Stimulated activated naive B cell treated with anti-CD40 and anti-IgM and Interleukin-4, amounts not matched to agents 10 μg/mL and 1 μg/mL and 100 μg/mL, for 72 hours (primary cell): ENCODE measurements at places on chromosomes 5 and 9.

DNA sequence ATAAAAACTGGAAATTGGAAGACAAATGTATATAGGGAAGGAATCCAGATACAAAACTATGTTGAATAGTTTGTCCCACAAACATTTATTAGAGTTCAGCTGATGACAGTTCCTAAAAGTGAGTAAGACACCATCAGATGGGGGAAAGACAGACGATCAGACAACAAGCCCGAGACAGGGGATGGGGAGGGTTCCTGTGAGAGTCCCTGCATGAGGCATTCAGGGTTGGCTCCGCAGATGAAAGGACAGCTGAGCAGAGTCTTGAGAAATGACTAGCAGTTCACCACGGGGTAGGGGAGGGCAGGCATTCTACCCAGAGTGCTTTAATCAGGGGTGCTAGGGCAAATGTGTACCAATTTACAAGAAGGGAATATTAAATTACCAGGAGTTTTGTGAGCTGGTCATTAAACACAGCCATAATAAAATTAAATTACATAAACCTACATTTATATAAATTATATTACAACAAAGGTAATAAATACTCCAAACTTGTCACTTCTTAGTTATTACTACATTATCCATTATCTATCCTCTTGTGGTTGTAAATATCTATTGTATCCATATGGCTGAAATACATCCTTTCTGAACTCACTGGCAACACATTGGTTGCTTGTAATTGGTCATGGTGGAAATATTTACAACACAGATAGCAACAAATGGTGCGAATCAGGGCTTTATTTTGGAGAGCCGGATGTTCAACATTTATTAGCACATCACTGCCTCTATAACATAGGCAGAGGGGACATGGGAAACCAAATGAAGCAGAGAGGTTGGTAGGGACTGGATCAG is 27.8 kb downstream of the TNFSF15 start:
- no peaks in the 10 kb centered on the region for H3K36me3 ChIP-seq
- H3K4me1 ChIP-seq: peaks cover 47% of the 10 kb centered on the region
- DNase-seq: no peak
- no peak overlapping the region for H3K4me3 ChIP-seq
- peaks cover 47% of the 10 kb centered on the region for H3K27me3 ChIP-seq

DNA sequence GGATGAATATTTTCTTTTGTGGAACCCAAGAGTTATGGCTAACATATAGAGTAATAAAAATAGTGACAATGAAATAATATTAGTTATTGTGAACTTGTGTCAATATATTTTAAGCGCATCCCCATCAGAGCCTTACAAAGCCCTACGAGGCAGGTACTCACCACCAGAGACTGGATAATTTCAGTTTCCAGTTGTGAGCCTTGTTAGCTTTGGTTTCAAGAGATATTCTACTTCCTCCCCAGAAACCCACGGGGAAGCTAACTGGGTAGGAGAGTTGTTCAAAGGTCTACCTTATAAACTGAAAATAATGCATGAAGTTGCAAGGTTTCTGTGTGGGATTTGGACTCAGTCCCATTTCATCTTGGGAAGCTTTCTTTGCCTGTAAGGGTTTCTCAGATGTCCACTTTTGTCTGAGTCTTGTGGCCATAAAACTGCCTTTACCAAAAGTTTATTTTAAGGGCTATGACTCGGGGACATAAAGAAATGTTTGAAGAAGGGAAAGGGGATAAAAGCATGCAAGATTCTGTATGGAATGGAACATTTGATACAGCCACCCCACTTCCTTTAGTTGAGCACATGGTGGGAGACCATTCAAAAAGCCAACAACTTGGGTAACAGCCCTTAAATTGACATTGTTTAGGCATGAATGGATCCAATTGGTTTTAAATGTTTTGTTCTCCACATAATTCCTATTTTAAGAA is 57.4 kb upstream of the ANKRD55 start:
- H3K4me3 ChIP-seq: no peak overlapping the region
- no peaks in the 10 kb centered on the region for H3K27me3 ChIP-seq
- H3K4me1 ChIP-seq: peaks cover 7% of the 10 kb centered on the region
- H3K36me3 ChIP-seq: no peaks in the 10 kb centered on the region
- no peak overlapping the region for H3K27ac ChIP-seq
- no peak for DNase-seq

- peaks cover 6% of the 10 kb centered on the region for H3K4me1 ChIP-seq
- no peak overlapping the region for H3K27ac ChIP-seq
- peaks cover 58% of the 10 kb centered on the region for H3K27me3 ChIP-seq
Observed at GRCh38 chr5:136194576-136194975, 1.6 kb upstream of the SMIM32 start.

DNA sequence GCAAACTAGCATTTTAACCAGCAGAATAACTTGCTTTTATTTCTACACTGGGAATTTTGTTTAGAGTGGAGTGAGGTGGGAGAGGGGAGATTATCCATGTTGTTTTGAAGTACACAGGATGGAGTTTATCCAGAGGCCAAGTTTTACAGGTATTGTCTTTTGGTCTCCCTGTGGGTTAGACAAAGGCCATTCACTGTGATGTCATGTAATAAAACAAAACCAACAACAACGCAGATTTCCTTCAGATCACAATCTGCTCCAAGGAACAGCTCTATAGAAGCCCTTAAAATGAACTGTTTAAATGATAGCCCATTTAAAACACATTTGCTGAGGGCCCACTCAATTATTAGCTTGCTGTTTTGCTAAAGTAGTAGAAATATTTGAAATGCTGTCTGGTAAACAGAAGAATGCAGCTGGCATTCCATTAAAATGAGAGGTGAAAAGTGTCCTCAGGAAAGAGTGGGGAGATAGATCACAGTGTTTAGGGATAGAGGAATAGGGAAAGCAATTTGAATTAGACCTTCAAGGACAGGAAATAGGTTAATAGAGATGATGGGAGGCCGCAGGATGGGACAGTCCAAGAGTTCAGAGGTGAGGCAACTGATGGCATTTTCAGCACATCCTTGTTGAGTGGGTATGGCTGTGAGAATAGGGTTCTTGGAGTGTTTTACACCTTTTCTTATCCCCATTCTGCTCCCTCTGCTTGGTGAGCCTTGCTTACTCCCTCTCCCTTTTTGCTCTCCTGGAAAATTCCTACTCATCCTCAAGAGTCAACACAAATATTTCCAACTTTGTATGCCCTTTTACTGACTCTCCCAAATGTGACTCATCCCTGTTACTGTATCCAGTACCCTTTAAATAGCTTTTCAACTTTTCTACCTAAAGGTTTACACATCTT is 140.1 kb upstream of the NR3C1 start:
- H3K4me3 ChIP-seq: no peak overlapping the region
- no peak overlapping the region for H3K27ac ChIP-seq
- H3K4me1 ChIP-seq: no peaks in the 10 kb centered on the region
- H3K27me3 ChIP-seq: no peaks in the 10 kb centered on the region
- DNase-seq: no peak

DNA sequence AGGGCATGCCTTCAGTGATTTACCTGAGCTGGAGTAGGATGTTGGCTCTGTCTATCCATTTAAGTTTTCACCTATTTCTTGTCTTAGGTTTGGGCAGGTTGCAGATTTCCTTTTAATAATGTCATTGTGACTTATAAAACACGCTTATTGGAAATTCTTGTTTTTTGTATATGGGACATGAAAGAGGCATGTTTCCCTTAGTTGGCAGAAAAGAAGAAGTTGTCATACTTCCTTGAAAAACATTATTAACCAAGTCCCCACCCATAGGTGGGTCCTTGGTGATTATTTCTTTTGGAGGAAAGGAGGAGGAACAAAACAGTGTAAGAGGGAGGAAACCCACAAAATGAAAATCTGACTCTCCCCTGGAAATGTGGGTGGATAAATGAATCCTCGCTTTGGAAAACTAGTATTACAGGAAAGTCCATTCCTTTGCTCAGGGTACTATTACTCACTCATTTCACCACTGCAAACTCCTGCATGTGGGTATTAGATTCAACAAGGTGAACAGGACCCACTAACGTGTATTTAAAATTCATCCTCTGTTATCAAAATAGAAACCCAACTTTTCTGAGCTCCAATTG is 9.3 kb downstream of the CER1 start:
- peaks cover 46% of the 10 kb centered on the region for H3K27me3 ChIP-seq
- H3K36me3 ChIP-seq: peaks cover 3% of the 10 kb centered on the region
- no peak overlapping the region for H3K4me3 ChIP-seq
- H3K4me1 ChIP-seq: peaks cover 5% of the 10 kb centered on the region
- no peak for DNase-seq

- DNase-seq: no peak
- no peaks in the 10 kb centered on the region for H3K27me3 ChIP-seq
- no peaks in the 10 kb centered on the region for H3K36me3 ChIP-seq
- H3K27ac ChIP-seq: no peak overlapping the region
- no peak overlapping the region for H3K4me3 ChIP-seq
Observed at GRCh38 chr9:6631207-6631512, 14.4 kb downstream of the GLDC start.

DNA sequence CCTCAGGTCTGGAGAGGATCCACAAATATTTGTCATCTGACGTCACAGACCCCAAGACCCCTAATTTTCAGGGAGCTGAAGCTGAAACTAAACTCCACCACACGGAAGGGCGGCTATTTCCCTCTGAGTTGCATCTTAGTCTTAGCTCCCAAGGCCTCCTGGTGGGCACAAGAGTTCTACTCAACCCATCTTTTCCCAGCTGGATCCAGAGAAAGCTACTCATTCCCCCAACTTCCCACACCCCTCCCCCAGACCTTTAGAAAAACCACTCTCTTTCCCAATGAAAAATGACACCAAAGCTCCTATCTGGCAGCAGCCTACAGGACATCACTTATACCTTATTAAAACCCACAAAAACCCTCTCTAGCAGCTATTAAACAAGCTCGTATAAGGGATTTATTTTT is 67.1 kb upstream of the SLC1A1 start:
- H3K4me1 ChIP-seq: peaks cover 4% of the 10 kb centered on the region
- no peak overlapping the region for H3K27ac ChIP-seq
- H3K27me3 ChIP-seq: peaks cover 26% of the 10 kb centered on the region
- no peaks in the 10 kb centered on the region for H3K36me3 ChIP-seq
- no peak overlapping the region for H3K4me3 ChIP-seq

- peaks cover 5% of the 10 kb centered on the region for H3K4me1 ChIP-seq
- H3K27me3 ChIP-seq: no peaks in the 10 kb centered on the region
- no peak for DNase-seq
- no peak overlapping the region for H3K4me3 ChIP-seq
Observed at GRCh38 chr9:128921881-128922763, 1.3 kb downstream of the PHYHD1 start.

- H3K4me3 ChIP-seq: no peak overlapping the region
- peaks cover 19% of the 10 kb centered on the region for H3K27me3 ChIP-seq
- H3K27ac ChIP-seq: no peak overlapping the region
- no peak for DNase-seq
- no peaks in the 10 kb centered on the region for H3K36me3 ChIP-seq
- no peaks in the 10 kb centered on the region for H3K4me1 ChIP-seq
Observed at GRCh38 chr5:176774216-176775171, 35.9 kb upstream of the UNC5A start.

GRCh38 chr5:157290981-157291711 is 25.2 kb downstream of the CYFIP2 start:
- H3K27me3 ChIP-seq: no peaks in the 10 kb centered on the region
- H3K4me3 ChIP-seq: peak overlapping the region; percentile 52
- peaks cover 67% of the 10 kb centered on the region for H3K36me3 ChIP-seq
- DNase-seq: peak; percentile 65
- H3K4me1 ChIP-seq: peaks cover 56% of the 10 kb centered on the region

- DNase-seq: no peak
- H3K36me3 ChIP-seq: no peaks in the 10 kb centered on the region
- no peak overlapping the region for H3K4me3 ChIP-seq
- H3K27ac ChIP-seq: no peak overlapping the region
Observed at GRCh38 chr5:99076723-99077640, 148.2 kb upstream of the CHD1 start.

DNA sequence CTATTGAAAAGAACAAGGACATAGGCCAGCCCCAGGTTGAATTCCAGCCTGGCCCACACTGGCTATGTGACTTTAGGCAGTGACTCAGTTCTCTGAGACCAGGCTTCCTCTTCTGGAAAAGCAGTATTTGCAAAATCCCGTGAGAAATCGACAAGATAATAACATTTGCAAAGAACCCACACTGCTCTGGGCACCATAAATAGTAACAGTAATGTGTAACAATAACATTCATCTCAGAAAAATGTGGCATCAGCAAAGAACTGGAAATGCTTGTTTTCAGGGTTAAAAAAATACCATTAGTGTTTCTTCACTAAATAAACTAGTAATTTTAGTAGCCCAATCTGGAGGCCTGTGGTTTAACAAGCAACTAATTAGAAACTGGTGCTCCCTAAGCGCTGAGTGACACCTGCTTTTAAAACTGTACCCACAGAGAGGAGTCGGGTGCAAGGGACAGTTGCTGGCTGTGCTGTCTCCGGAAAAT is 148.4 kb downstream of the TTLL11 start:
- H3K4me1 ChIP-seq: peaks cover 6% of the 10 kb centered on the region
- no peaks in the 10 kb centered on the region for H3K27me3 ChIP-seq
- H3K27ac ChIP-seq: no peak overlapping the region
- no peak overlapping the region for H3K4me3 ChIP-seq
- no peaks in the 10 kb centered on the region for H3K36me3 ChIP-seq
- no peak for DNase-seq

GRCh38 chr5:172180936-172181335 is 7.1 kb downstream of the STK10 start:
- no peaks in the 10 kb centered on the region for H3K27me3 ChIP-seq
- H3K36me3 ChIP-seq: peaks cover 43% of the 10 kb centered on the region
- peak overlapping the region; percentile 16 for H3K4me3 ChIP-seq
- no peak for DNase-seq

DNA sequence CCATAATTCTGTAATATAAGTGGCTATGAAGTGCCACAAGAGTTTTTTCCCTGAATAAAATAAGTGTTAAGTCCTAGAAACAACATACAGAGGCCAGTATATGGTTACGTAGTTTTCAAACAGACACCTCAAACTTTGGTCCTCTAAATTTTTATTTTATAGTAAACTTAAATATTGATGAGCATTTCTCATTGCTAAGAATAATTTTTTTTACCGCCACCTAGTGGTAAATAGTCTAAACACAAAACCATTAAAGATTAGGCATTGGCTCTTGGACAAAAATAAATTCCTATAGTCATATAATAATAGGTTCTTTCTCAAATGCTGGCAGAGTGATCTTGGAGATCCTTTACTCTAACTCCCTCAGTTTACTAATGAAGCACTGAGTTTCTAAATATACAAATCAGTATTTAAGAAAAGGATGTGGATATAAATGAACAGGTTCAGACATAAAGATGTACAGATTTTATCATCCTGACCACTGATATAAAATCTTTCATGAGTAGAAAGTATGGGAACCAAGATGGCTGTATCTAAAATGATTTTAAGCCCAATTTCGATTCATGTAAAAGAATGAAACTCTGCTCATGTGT is 136.2 kb downstream of the FANCC start:
- no peak overlapping the region for H3K4me3 ChIP-seq
- no peaks in the 10 kb centered on the region for H3K4me1 ChIP-seq
- no peaks in the 10 kb centered on the region for H3K27me3 ChIP-seq
- H3K36me3 ChIP-seq: peaks cover 11% of the 10 kb centered on the region
- H3K27ac ChIP-seq: no peak overlapping the region

- no peaks in the 10 kb centered on the region for H3K36me3 ChIP-seq
- H3K4me3 ChIP-seq: no peak overlapping the region
- H3K27ac ChIP-seq: no peak overlapping the region
- H3K27me3 ChIP-seq: no peaks in the 10 kb centered on the region
- no peak for DNase-seq
Observed at GRCh38 chr5:117732264-117732663, 1157.6 kb upstream of the SEMA6A start.
